ENCODE measurements at places on chromosomes 1 and 21.

GRCh38 chr1:3673381-3674099 is 21.2 kb downstream of the TP73 start:
- DNase-seq, result no peak

DNA sequence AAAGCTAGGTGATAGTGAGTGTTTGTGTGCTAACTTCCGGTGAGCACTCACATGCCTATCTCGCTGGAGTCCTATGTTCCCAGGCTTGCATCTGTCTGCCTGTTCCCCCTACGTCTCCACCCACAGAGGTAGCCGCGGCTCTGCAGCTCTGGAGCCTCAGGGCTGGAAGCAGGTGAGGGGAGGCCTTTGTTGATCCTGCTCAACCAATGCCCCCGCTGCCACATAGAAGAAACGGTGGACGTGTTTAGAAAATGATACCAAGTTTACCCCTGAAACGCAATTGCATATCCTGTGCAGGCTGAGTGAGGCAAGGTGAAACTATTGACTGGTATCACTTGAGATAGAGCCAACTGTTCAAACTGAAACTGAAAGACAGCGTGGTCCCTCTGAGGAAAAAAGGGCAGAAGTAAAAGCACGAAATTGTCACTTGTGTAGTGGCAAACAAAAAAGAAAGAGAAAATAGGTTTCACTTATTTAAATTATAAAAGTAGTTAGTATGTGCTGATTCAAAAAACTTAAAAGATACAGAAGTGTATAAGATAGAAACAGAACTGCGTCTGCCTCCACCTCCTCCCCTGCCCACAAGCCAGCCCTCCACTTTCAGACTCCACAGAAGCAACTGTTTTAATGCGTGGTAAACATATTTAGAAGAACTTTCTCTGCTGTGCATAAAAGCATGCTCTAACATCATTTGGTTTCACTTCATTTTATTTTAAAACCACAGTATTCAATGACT is 38.6 kb upstream of the ETS2 start:
- DNase-seq, result no peak

GRCh38 chr21:34227386-34227852 is 136.4 kb upstream of the KCNE2 start:
- no peak for DNase-seq

DNA sequence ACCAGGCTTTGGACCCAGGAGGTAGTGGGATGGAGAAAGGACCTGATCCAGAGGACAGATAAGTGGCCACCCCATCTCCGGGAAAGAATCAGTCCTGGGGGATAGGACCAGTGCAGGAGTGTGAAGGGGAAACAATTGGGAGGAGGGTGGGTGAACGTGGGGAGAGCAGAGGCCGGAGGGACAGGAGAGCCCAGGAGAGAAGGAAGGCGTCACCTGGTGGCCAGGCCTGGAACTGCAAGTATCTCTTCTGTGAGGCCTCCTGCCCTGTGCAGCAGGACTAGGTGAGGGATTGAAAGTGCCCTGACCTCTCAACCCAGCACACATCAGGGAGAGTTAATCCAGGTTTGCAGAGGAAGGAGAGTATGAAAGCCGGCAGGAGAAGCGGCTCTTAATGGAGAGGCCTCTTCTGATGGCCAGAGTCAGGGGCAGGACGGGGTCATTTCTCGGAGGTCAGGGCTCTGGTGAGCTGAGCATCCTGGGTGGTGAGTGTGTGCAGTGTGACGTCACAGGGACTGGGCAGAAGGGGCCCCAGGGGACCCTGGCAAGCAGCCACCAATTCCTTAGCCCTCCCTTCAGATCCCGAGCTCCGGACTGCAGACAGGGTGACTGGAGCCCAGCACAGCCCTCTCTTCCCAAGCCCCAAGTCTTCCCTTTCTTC is 9.2 kb upstream of the LAD1 start:
- peak; percentile 95 for DNase-seq

- DNase-seq, result no peak
Measured at GRCh38 chr21:26405071-26405470, 168.0 kb downstream of the CYYR1 start.

DNA sequence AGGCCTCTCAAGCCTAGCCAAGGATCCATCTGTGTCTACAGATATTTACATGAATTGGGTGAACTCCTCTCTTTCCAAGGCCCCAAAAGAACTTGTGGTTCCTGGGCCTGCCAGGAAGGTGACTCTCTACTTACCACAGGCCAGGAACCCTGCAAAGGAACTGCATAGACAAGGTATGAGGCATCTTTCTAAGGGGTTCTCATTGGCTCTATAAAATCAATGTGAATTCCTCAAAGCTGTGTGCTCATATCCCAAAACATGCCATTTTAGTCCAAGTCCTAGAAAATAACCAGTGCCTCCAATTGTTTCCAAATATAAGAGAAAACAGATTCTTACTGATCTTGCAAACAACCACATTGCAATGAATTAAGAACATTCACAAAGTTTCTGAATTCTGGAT is 39.9 kb upstream of the RGL1 start:
- DNase-seq, result no peak

GRCh38 chr1:196660852-196661251 is 9.0 kb downstream of the CFH start:
- peak; percentile 72 for DNase-seq

- DNase-seq, result no peak
Measured at GRCh38 chr21:45378258-45378966, 26.6 kb upstream of the COL18A1 start.

- DNase-seq, result no peak
Measured at GRCh38 chr1:111442457-111442856, 6.6 kb downstream of the WDR77 start.

DNA sequence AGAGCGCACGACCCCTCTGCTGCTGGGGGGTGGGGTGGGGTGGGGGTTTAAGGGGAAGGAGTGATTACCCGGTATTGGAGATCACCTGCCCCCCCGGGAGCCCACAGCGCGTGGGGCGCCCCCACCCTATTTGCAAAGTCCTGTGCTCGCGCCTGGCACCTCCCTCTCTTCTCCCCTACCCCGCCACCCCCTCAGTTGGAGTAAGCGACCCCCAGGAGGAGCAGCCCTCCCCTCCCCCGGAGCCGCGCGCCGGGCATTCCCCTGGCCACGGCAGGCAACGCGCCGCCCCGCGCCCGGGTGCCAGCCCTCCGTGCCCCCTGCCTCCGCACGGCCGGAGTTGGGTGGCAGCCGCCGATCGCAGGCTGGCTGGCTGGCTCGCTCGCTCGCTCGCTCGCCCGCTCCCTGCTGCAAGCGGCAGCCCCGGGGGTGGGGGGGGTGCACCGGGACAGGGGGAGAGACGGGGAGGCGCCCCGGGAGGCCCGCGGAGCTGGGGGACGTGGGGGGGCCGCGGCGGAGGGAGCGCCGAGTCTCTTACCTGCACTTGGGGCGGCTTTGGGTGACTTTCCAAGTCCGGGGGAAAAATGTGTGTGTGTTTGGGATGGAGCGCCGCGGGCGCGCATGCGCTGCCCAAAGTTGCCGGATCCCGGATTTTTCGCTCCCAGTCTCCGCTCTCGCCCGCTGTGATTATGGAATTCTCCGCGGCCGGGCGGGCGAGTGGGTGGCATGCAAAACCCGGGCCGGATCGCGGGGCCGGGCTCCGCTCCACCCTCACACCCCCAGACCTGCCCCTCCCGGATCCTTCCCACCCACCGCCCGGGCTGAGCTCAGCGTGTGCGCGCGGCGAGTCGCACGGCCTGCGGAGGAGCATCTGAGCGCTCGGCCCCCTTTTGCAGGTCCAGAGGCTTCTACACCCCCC is at the start of gene CASZ1:
TSS of gene CASZ1 (minus strand) at position 618 of the 916 bp plus-strand sequence. CDS start 102,757 bp downstream, outside the sequence.
- DNase-seq, result peak; percentile 97

DNA sequence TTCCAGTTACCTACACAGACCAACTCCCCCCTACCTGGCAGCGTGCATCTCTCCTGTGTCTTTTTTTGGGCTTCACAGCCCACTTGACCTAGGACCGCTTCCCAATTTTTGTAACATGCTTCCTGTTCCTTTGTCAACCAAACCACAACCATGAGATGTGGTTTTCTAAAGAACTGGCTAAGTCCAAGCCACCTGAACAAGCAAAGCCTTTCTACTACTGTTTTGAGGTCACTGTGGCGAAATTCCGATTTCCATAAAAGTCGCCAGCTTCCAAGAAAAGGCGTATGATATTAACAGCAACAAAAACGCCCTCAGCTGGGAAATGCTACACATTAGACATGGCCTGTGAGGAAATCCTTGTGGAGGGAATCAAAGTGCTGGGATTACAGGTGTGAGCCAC is 12.7 kb upstream of the AK2 start:
- no peak for DNase-seq

- peak; percentile 11 for DNase-seq
Measured at GRCh38 chr21:37348664-37349063, 17.9 kb upstream of the DYRK1A start.

DNA sequence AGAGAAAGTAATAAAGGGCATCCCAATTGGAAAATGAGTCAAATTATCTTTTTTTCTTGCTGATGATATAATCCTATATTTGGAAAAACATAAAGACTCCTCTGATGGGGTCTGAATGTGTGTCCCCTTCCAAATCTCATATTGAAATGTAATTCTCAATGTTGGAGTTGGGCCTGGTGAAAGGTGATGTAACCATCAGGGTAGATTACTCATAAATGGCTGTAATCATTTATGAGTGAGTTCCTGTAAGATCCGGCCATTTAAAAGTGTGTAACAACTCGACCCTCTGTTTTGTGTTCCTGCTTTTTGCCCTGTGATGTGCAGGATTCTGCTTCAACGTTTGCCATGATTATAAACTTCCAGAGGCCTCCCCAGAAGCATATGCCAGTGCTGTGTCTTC is 44.3 kb upstream of the MAP1LC3C start:
- DNase-seq, result no peak

DNA sequence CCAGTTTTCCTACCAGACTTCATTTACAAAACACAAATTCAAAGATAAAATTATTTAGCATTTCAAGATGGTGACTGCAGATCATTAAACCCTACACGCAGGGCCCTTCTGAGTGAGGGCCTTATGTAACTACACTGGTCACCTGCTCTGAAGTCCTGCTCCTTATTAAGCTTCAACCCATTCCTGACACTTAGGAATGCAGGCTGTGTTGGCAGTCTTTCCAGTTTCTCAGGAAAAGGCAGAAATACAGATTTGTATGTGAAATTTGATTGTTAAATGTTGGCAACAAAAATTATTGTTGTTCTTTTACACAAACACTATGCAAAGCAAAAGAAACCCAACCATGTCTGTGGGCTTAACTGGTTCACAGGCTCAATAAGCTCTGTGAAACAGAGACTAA is 25.8 kb upstream of the BCAS2 start:
- DNase-seq, result no peak

GRCh38 chr1:234918181-234918841 is 210.3 kb downstream of the TOMM20 start:
- DNase-seq, result no peak

DNA sequence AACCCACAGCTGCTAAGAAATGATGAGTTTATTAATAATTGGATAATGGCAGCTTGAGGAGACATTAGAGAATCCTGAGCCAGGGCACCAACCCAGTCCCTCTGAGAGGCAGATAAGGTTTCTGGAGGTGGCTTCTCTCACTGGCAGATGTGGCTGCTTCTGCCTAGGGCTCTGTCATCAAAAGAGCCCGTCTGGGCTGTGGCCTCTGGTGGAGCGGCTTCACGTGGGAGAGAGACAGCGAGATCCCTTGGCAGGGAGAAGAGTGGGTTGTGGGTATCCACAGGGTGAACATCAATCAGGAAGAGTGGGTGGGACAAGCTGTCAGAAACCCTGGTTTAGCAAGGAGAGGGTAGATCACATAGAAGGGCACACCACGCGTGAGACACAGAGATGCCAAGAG is 30.0 kb downstream of the VWA5B1 start:
- DNase-seq, result peak; percentile 38

DNA sequence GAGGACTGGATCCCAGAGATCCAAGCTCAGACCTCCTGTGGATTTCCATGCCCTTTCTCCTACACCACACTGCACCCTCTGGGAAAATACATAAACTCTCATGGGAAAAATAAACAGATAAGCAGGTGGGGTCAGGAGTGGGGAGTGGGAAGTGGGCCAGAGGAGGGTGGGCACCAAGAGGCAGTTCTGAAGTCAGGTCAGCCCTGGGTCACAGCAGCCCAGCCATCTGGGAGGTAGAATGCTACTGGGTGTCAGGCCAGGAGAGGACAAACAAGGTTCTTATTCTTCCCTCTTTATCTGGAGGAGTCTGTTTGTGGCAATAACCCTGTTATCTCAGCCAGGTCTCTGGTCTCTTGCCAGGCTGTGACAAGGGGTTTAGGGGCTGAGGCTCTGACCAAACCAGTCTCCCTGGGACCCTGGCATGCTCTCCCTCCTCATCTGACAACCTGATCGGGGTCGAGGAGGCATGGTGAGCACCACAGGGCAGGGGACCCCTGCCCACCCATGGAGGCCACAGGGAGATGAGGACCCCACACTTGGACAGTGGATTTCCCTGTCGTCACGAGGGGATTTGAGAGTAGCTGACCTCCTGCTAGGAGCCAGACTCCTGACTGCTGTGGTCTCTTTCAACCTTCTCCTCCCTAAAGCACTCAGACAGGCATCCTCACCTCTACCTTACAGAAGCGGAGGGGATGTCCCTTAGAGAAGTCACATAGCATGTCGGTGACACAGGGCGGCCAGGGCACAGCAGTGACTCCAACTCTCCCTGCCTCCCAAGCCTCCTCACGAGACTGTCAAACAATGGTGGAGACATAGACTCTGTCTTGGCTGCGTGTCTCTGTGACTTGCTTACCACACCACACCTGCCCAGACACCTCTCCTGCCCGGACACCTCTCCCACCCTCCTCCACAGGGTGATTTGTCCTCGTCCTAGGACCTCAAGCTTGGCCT is 51.3 kb upstream of the IFFO2 start:
- no peak for DNase-seq

GRCh38 chr1:8070381-8070811 is 44.3 kb upstream of the ERRFI1 start:
- no peak for DNase-seq

DNA sequence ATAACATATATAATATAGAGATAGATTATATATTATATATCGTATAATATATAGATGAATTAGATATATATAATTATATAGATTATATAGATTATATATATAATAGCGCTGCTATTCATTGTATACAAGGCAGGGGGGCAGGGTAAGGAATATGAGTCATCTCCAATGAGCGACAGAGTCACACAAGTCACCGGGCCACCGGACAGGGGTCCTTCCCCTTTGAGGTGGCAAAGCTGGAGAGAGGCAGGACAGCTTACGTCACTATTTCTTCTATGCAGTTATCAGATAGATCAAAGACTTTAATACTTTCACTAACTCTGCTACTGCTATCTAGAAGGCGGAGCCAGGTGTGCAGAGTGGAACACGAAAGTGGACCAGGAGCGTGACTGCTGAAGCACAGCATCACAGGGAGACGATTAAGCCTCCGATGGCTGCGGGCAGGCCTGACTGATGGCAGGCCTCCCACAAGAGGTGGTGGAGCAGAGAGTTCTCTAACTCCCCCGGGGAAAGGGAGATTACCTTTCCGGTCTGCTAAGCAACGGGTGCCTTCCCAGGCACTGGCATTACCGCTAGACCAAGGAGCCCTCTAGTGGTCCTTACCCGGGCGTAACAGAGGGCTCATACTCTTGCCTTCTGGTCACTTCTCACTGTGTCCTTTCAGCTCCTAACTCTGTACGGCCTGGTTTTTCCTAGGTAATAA is 2154.7 kb downstream of the MRPL39 start:
- peak; percentile 75 for DNase-seq

DNA sequence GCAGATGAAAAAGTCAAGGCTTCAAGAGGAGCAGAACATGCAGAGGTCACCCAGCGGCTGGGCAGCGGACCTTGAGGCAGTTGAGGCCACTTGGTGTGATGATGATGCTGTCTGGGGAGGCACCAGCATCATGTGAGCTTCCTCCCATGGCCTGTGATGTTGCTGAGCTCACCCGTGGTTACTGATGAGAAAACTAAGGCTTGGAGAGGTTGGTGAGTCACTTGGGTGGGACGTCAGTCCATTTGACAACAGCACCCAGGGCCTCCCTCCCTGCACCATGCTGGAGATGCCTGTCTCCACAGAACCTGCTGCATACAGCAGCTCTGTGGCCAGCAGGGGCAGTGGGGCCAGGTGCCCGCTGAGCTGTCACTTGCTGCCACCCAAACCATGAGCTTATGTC is 146.8 kb downstream of the NPHP4 start:
- DNase-seq, result no peak

Measured in NCI-H82 (cell line).